Heart left ventricle (tissue), 16 donors: ENCODE measurements at places on chromosomes 2 and 18. TPM values are rescaled to one million over a fixed set of nuclear protein-coding genes. Genes with fewer than 3 reads are reported as not detected.

DNA sequence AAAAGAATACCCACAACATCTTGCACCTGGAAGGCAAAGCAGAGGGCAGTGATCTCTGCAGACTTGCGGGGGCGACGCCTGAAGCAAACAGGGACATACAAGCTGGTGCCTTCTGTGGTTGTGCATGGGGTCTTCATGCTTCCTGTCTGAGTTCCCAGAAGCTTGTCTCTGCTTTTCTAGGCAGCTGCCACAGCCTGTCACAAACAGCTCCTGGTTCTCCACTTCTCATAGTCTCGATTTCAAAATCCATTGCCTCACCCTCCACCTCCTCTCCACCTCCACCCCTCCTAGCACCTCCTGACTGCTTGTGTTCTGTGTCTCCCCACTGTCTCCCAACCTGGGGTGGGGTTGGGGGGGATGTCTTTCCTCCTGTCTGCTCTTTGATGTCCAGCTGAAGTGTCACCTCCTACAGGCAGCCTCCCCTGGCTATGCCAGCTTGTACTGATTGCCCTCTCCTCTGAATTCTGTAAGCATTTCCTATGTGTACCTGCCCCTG is 1.7 kb upstream of the PROC start:
- no peak for DNase-seq

OXER1 gene
- 0.53 TPM for polyA plus RNA-seq

LIMS2 gene
- 115 TPM for polyA plus RNA-seq

- no peak for DNase-seq
Measured at GRCh38 chr2:214542866-214543265, 132.0 kb downstream of the VWC2L start.

- no peak for DNase-seq
Measured at GRCh38 chr2:224984637-224985036, 57.6 kb downstream of the DOCK10 start.

COL5A2 gene
- 22.0 TPM for polyA plus RNA-seq

PARD6G gene
- polyA plus RNA-seq: 3.0 TPM

- DNase-seq: no peak
Measured at GRCh38 chr2:30527411-30527810, 80.4 kb downstream of the LCLAT1 start.

MLPH gene
- 18.3 TPM for polyA plus RNA-seq

MYO3B gene
- not detected for polyA plus RNA-seq

DNA sequence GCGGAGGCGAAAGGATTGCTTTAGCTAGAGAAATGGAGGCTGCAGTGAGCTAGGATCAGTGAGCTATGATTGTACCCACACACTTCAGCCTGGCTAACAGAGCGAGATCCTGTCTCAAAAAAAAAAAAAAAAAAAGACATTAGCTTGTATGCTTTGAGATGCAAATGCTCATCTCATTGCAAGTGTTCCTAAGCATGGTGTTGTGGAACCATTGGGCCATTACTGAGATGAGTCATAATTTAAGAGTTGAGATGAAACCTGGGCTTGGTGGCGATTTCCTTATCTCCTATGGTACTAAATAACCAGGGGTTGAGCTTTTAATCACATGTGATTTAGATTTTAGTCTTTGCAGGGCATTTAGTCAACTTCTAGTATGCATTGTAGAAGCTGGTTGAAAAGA is 2.2 kb downstream of the PLEKHA3 start:
- no peak for DNase-seq

- DNase-seq: no peak
Measured at GRCh38 chr18:78778651-78779050, 201.0 kb upstream of the SALL3 start.

ZBTB7C gene
- 0.68 TPM for polyA plus RNA-seq

DNA sequence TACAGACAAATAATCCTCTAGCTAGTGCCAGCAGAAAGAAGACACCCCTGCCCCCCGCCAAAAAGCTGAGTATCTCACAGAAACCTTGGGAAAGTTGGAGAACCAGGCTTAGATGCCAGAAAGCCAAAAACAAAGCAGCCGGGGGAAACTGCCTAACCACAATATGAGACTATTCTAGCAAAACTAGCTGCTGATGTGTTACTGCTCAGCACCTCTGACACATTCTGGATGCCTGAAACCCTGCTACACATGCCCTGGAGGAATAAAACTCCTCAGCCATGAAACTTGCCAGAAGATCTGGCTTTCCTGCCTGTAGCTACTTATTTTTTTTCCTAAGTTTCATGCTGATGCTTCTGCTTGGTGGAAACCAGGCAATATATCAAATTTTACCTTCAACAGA is 122.7 kb upstream of the GCFC2 start:
- no peak for DNase-seq

- peak; percentile 39 for DNase-seq
Measured at GRCh38 chr2:63581298-63581961, 6.8 kb downstream of the WDPCP start.

DNA sequence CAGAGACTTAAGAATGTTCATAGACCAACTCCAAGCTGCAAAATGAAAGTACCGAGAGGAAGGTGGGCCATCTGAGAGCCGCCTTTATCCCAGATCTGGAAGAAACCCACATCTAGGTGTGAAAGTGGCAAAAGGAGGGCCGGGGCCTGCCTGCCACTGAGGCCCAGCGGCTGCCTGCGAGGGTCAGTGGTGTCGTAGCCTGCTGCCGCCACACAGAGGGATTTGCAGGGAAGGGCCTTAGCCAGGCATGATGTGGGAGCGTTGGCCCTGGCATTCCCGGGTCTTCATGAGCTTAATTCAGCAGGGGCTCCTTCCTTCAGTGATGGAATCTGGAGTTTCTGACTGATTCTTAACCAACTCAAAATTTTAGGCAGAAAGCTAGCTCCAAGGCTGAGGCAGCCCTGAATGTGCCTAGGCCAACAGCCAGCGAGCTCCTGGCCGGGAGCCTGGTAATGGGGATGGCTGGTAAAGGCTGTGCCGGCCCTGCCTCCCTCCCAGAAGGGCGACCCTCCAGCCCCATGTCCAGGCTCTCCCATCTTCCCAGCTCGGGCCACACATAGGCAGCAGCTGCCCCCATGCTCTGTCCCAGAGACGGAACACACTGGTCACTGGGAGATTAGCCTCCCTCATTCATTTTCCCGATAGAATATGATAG is 230.1 kb downstream of the AGAP1 start:
- no peak for DNase-seq

CD207 gene
- 0.19 TPM for polyA plus RNA-seq

- DNase-seq: peak; percentile 33
Measured at GRCh38 chr2:217604527-217605194, 398.1 kb downstream of the TNS1 start.

IGFBP5 gene
- 58.2 TPM for polyA plus RNA-seq

SIX3 gene
- not detected for polyA plus RNA-seq

AQP4 gene
- polyA plus RNA-seq: not detected

DNA sequence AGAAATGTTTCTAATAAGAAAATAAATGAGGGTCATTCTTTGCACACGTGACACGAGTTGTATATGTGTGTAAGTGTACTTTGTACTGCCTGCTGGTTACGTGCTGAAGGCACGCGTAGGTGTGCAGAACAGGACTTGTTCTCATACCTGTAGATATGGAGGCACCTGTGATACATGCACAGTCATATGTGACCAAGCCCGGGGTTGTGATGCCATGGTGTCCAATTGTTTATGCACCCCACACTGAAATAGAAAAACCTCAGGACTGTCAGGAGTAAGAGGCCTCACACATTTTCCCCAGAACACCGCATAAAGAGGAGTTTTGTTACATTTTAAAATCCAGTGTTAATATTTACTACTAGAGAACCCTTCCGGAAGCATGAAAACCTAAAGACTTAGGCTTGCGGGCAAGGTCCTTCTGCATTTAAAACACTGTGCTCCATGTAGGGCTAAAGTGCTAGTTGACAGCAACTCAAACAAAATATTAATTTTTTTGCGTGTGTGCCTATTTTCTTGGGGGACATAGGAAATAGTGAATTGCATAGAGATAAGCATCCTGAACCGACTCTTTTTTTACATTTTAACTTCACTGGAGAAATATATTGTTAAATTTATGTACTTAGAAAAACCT is 9.3 kb downstream of the TSHZ1 start:
- DNase-seq: no peak

GPBAR1 gene
- polyA plus RNA-seq: 1.8 TPM

CCBE1 gene
- polyA plus RNA-seq: 1.00 TPM

IAH1 gene
- polyA plus RNA-seq: 124 TPM

CDH2 gene
- 169 TPM for polyA plus RNA-seq

- no peak for DNase-seq
Measured at GRCh38 chr2:84799772-84800171, 81.1 kb downstream of the TRABD2A start.

CNGA3 gene
- polyA plus RNA-seq: not detected

DNA sequence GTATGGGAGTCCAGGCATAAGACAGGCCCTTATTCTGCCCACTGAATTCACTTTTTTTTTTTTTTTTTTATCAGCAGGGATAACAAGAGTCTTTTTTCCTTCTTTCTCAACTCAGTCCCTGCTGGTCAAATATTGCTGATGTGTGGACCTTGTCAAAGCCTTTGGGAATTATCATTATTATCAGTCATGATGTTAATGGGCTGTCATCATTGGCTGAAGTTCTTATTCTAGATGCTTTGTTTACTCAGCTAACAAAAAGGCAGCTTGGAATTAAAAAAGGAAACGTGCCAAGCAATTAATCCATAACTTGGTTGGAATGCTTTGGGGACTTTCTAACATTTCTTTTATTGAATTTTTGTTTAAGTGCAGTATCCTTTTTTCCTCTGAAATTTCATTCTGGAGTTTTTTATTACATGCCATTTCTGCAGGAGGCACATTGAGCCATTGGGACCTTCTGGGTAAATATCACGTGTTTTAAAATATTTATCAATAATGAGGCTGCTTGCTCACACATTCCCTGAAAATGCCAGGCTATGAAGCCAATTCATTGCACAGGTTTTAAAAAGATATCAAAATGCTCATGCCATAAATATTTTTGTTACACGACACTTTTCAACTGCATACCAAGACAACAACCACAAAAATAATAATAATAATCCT is 246.3 kb downstream of the TXNL1 start:
- no peak for DNase-seq

GRCh38 chr2:202014318-202014717 is 19.3 kb upstream of the FZD7 start:
- no peak for DNase-seq

DNA sequence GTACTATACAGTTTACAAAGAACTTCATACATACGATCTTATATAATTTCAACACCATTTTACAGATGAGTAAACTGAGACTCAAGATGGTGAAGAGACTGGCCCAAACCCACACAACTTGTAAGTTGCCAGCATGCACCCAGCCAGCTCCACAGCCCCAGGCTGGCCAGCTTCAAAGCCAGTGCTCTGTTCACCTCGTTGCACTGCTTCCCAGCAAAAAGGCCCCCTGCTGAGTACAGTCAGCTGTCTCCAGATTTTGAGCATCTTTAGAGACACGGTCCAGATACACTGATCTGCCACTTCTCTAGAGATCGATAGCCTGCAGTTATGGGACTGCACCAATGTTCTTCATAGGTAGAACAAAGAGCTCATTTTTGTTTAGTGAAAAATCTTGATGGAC is 257.2 kb upstream of the CHAC2 start:
- DNase-seq: no peak

- no peak for DNase-seq
Measured at GRCh38 chr2:195473862-195474261, 183.2 kb upstream of the SLC39A10 start.

DNA sequence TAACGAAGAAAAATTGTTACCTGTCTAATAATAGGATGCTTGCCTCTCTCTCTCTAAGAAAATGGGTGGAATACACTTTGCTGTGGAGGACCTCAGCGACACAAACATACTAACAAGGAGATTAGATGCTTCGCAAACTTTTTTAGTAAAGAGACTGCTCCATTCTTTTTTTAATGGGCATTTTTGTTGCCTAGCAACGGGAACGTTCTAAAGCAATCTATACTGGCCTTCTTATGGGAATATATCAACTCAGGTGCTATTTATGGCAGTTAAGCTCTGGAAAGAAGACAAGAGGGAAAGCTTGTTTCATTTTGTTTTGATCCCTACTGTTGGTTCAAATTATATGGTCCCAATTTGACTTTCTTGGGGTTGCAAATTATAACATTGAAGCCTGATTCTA is 86.8 kb upstream of the CBLN2 start:
- no peak for DNase-seq

GRCh38 chr2:201950606-201951005 is 83.0 kb upstream of the FZD7 start:
- DNase-seq: no peak

DNA sequence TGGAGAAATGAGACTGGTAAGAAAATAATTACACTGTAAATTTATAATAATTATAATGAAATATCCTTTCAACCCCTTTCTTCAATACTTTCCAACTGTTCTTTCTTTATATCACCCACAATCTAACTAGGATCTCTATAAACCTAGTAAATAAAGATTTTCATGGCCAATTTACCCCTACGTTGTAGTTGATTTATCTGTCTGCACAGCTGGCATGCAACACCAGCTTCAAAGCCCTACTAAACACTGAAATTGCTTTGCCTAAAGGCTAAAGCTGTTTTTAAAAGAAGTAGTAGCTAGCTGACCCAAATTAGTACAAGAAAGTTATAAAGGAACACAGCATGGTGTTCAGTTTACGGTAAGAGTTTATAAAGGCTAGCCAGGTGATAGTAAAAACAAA is 140.1 kb downstream of the NOL4 start:
- DNase-seq: no peak

GRCh38 chr2:222762342-222762741 is 90.9 kb downstream of the MOGAT1 start:
- no peak for DNase-seq

DNA sequence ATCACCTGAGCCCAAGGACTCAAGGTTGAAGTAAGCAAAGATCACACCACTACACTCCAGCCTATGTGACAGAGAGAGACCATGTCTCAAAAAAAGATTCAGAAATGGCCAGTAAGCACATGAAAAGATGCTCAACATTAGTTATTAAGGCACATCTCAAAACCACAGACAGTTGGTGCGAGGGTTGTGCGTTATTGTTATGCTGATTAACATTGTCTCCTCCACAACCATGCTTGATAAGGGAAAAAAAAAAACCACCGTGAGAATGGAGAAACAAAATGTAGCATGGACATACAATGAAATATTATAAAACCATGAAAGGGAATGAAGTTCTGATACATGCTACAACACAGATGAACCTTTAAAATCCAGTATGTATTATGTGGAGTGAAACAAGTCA is 27.3 kb downstream of the MOB4 start:
- DNase-seq: no peak

- no peak for DNase-seq
Measured at GRCh38 chr2:159677654-159678053, 34.7 kb upstream of the MARCHF7 start.

PRKAG3 gene
- not detected for polyA plus RNA-seq

DPP4 gene
- polyA plus RNA-seq: 3.4 TPM

- DNase-seq: no peak
Measured at GRCh38 chr2:121539750-121540469, 9.2 kb downstream of the RNU4ATAC start.

- no peak for DNase-seq
Measured at GRCh38 chr2:67032076-67032475, 365.1 kb upstream of the ETAA1 start.
